Esophagus muscularis mucosa (tissue), 4 donors: ENCODE measurements at places on chromosomes 3 and 15. TPM values are rescaled to one million over a fixed set of nuclear protein-coding genes. Genes with fewer than 3 reads are reported as not detected.

DNA sequence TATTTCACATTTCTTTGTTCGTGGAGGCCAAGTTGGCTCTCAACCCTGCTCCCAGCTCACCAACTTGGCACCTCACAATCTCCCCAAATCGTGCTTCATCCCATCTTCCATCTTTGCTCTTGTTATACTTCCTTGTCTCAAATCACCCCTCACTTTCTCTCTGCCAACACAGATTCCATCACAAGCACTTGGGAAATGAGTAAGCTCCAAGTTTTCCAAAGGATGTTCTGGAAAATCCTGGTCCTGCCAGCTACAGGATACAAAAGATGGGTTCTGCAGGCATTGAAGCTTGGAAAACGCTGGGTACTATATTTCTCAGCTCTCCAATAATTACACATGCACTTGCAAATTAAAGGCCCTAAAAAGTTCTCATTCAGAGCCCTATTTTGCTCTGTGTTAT is 4.1 kb upstream of the TM4SF4 start:
- DNase-seq, result no peak
- H3K27ac ChIP-seq, result no peak overlapping the region
- no peaks in the 10 kb centered on the region for H3K27me3 ChIP-seq

DNA sequence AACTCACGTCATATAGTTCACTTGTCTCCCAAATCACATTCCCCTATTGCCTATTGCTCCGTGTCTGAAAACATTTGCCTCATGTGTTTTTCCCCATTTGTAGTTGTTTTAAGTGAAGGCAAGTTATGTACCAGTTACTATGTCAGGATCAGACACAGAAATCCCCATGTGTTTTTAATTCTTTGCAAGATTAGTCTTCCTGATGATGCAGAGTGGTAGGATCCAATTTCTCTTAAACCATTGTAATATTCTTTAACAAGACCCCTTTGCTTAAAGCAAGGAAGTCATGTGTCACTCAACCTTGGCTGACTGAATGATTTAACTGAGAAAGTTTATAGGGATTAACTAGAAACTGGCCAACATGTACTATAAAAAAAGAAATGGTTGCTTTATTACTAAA is 164.4 kb downstream of the OPA1 start:
- no peak overlapping the region for H3K27ac ChIP-seq
- H3K4me3 ChIP-seq, result no peak overlapping the region
- H3K4me1 ChIP-seq, result no peaks in the 10 kb centered on the region
- DNase-seq, result no peak
- no peaks in the 10 kb centered on the region for H3K27me3 ChIP-seq

DNA sequence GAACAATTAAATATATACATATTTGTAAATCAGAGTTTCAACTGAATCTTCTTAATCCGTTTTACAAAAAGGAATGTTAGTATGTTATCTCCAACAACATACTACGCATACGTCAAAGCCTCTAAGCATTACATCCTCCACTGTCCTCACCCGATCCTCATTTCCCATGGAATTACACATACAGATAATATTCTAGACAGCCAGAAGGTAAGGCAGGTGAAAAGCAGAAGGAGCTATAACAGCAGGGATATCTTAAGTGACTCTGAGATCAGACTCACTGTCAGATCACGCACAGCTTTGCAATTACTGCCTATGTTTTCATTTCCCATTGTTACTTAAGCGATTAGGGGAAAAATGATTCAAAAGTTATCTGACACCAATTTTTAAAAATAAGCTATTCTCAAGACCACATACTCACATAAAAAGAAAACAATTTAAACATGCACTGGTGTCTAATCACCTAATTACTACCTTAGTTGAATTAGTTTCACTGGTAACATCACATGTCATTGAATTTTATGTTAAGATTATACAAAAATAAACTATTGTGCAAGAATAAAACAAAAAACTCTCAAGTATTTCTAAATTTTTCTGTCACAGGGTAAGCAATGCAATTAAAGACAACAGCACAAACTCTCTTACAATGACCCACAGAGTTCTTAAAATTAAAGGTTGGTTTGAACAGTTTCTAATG is 92.8 kb downstream of the TBL1XR1 start:
- no peaks in the 10 kb centered on the region for H3K27me3 ChIP-seq
- no peaks in the 10 kb centered on the region for H3K36me3 ChIP-seq
- no peak for DNase-seq
- no peak overlapping the region for H3K4me3 ChIP-seq
- H3K4me1 ChIP-seq, result peaks cover 50% of the 10 kb centered on the region

DNA sequence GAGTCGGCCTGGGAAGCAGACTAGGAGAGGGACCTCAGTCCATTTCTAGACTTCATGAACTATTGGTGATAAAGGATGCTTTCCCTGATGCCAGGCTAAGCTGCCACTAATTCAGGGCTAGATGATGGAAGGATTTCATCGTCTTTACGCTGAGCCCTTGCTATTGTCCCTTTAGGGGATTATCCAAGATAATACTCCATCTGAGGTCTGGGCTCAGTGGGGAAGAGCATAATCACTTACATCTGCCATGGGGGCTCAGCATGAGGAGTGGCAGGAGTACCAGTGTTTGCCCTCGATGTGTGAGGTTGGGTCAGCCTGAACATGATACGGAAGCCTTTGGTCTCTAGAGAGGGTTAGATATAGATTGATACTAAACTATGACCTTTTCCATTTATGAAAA is 47.3 kb downstream of the PTPRG start:
- no peaks in the 10 kb centered on the region for H3K27me3 ChIP-seq
- DNase-seq, result no peak
- no peaks in the 10 kb centered on the region for H3K36me3 ChIP-seq
- H3K27ac ChIP-seq, result no peak overlapping the region
- peaks cover 8% of the 10 kb centered on the region for H3K4me1 ChIP-seq
- H3K4me3 ChIP-seq, result no peak overlapping the region

Gene DUOXA2
- 0.42 TPM for total RNA-seq
